Stromal cell of bone marrow (primary cell): ENCODE measurements at places on chromosomes 3 and 15.

GRCh38 chr3:155753038-155753639 lies 8.3 kb upstream of the PLCH1 start:
- DNase-seq: no peak

- DNase-seq: no peak
These were observed 32.0 kb downstream of the DNAH12 start for GRCh38 chr3:57512166-57512565.

GRCh38 chr3:111967068-111967467 lies 11.8 kb upstream of the ABHD10 start:
- DNase-seq: no peak

DNA sequence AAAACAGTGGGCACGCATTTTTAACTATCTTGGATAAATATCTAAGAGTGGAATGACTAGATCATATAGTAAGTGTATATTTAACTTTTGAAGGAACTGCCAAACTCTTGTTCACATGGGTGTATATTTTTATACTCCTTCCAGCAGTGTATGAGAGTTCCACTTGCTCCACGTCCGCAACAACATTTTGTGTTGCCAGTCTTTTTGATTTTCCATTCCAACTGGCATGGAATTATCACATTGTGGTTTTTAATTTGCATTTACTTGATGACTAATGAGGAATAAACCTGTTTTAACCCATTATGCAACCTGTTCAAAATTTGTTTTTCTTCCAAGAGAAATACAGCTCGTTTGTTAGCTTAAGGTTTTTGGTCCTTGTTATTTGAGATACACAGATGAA lies 51.6 kb downstream of the ZNF621 start:
- DNase-seq: no peak

- DNase-seq: peak; percentile 98
These were observed 4.6 kb downstream of the SNUPN start for GRCh38 chr15:75620841-75621391.

DNA sequence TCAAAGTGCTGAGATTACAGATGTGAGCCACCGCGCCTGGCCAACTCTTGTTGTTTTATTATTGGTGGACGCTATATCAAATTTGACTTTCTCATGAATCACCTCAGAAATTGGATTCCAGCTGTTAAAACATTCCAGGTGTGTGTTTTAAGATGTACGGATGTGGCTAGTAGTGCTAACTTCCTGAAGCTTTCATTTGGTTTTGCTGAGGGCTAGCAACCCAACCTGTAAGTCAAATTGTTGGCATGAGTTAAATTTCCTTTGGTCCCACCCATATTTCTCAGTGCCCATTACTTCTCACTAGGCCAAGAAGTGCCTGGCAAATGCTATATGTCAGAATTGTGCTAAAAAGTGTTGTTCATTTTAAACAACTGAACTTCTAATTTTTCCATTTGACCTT lies 13.1 kb upstream of the KAT2B start:
- DNase-seq: no peak

DNA sequence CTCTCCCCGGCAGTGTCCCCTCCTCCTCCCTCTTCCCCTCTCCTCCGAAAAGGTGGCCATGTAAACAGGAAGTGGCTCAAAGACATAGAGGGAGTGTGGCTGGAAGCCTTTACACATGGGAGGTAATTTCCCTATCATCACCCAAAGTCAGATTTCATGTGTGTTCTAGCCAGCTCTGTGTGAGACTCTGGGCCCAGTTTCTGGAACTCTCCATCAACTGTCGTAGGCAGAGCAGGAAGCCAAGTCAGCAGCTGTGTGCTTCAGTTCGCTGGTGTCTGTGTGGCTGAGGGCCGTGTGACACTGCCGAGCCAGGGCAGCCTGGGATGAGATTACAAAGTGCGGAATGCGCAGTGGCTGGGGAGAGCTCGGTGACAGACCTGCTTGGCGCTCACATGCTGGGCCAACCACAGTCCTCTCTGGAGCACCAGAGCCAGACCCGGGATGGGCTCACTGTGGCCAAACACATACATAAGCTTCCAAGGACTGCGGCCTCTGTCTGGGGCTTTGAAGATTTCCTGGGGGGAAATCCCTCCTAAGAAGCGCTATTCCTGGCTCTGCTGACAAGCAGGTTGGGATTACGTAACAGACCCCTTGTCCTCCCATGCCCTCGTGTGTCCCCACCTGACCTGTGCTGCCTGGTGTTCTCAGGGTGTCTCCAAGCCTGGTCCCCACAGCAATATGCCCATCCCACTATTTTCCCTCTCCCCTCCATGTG lies 50.7 kb downstream of the UMPS start:
- peak; percentile 57 for DNase-seq

DNA sequence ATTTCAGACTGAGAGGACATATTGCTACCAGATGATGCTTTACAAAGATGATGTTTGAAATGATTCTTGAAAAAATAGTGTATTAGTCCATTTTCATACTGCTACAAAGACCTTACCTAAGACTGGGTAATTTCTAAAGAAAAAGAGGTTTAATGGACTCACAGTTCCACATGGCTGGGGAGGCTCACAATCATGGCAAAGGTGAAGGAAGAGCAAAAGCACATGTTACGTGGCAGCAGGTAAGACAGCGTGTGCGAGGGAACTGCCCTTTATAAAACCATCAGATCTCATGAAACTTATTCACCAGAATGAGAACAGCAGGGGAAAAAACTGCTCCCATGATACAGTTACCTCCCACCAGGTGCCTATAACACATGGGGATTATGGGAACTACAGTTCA lies 658.4 kb upstream of the CFAP20DC start:
- no peak for DNase-seq

- no peak for DNase-seq
These were observed 110.2 kb downstream of the RORA start for GRCh38 chr15:61118885-61119284.

DNA sequence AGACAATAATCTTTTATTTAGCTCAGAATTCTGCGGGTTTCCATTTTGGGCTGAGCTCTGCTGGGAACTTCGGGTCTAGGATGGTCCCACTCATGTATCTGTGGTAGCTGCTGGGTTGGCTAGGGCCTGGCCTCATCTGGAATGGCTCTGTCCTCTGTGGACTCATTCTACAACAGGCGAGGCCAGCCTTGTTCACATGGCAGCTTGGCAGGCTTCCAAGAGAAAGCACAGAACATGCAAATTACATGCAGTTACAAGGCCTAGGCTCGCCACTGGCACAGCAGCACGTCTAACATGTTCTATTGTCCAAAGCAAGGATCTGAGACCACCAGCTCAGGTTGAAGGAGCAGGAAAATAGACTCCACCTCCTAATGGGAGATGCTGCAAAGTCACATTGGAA lies 431.4 kb downstream of the PDCD6IP start:
- DNase-seq: no peak

DNA sequence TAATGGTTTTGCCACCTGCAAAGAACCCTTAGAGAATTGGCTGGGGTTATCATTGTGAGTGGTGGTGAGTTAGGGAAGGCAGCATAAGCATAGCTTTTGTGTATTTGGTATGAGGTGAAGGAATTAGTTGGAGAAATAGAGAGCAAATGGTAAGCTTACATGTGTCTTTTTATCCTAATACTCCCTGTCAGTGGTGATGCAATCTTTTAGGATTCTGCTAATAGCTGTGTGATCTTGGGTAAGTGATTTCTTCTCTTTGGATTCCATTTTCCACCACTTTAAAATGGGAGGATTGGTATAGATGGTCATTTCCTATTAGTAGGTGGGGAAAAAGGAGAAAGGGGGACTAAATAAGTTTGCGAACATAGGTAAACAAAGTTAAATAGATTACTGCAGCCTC lies 30.9 kb downstream of the PIAS1 start:
- no peak for DNase-seq

- no peak for DNase-seq
These were observed 56.1 kb downstream of the SLCO3A1 start for GRCh38 chr15:91909574-91909973.

GRCh38 chr3:88180398-88180999 lies 30.7 kb downstream of the C3orf38 start:
- DNase-seq: peak; percentile 42

GRCh38 chr3:36707623-36708409 lies 56.5 kb downstream of the DCLK3 start:
- DNase-seq: peak; percentile 46

GRCh38 chr15:20346082-20346805 lies 195.4 kb downstream of the GOLGA6L6 start:
- DNase-seq: no peak

DNA sequence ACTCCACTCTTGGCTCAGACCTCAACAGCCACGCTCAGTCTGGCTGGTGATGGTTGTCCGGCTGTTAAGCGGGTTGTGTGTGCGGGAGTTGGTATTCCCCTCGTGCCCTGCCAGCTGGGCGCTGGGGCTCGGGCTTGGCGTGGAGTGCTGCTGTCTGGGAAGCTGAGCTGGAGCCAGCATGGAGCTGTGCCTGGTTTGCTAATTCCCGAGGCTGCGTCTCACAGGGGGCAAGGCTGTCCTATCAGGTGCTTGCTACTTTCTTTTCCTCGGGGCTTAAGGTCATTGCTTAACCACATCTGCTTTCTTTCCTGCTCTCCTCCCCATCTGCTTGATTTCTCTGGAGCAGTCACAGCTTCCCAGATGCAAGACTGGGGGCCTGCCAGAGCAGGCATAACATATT lies 29.9 kb downstream of the PDIA5 start:
- DNase-seq: no peak

- no peak for DNase-seq
These were observed 27.8 kb downstream of the DUSP7 start for GRCh38 chr3:52028572-52028971.

DNA sequence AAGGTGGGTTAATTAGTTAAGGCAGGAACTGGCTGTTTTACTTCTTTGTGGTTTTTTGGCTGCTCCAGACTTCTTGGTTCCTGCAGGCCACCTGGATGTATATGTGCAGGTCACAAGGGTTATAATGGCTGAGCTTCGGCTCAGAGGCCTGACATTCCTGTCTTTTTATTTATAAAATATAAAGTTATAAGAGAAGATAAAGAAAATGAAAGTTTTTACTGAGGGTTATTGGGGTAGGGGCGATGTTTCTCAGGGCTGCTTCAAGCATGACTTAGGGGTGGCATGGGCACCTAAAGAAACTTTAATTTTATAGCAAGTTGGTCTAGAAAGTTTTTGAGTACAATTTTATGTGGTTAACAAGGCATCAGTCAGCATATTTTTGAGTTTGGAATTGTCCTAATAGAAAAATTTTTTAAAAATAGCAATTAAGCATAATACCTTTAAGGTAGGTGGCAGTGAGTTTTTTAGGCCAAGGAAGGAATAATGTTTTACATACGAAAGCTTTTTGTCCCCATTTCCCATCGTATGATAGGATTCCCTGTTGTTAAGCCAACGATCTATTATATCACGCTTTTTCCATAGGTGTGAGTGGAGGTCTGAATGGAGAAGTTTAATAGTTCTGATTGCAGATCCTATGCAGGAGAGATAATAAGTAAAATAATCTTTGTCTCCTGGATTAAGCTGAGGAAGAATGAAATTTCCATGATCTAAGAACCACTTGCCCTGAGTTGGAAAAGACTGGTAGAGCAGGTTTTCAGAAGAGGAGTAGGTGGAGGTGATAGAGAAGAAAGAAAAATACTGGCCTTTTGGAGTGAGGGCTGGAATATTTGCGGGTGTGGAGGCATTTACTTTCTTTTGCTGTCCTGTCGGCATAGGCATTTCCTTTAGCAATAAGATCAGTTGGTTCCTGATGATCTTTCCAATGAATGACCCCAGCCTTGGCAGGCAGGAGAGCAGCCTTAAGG lies 10.1 kb downstream of the STRIT1 start:
- DNase-seq: no peak

DNA sequence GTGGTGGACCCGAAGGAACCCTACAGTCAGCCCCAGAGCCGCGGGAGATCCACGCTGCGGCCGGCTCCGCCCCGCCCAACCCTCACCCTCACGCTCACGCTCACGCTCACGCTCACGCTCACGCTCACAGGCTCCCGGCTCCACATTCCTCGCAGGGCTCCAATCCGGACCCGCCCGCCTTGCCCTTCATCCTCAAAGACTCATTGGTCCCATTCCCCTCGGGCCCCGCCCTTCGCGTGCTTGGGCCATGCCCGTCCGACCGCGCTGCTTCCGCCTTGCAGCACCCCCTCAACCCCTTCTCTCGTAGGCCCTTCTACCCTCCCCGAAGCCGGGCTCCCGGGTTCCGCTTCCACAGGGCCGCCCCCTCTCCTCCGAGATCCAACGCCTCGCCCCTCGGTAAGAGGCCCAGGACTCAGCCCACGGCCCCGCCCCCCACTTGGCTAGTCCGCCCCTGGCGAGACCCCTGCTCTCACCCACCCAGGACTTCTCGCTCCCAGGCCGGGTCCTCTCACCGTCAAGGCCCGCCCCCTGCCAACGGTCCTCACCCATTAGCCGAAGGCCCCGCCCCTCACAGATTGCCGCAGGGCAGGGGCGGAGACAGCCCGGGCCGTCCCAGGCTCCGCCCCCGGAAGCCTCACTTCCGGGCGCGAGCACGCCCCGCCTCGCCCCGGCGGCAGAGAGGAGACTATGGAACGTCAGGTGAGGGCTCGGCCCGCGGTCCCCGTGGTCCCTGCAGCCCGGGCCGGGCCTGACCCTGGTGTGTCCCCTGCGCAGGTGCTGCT lies at the start of gene APEH:
TSS of gene APEH (plus strand) at position 637 of the 782 bp plus-strand sequence. CDS start at position 688, 51 bp downstream.
- DNase-seq: peak; percentile 94

DNA sequence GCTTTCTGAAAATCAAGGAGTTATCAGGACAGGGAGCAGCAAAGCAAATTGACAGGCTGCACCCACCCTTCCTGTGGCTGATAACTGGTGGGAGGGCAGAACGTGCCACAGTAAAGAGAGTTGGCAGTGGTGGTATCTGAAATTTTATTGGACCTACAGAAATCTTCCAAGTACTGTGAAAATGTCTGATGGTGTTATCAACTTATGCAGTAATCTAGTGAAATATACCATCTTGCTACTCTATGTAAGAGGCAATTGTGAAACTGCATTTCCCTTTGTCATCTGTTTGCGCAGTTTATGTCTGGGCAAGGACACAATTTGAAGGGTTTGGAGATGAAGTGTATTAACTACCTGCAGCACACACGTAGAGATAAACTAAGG lies 1.5 kb downstream of the PLCL2 start:
- no peak for DNase-seq

DNA sequence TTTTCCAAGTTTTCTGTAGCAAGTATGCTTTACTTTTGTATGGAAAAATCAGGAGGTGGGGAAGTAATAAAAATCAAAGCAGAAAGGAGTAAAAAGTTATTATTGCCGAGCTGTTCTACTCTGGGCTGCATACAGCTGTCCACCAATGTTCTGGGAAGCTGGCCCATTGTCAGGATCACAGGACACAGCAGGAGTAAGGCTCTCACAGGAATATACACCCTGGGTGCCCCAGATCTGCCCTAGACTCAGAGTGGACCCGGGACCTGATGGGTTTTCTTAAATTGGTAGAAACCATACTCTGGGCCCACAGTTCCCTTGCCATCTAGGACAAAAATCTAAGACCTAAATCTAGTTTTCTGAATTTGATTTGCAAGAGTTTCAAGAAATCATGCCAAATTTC lies 60.4 kb downstream of the TNIK start:
- no peak for DNase-seq

DNA sequence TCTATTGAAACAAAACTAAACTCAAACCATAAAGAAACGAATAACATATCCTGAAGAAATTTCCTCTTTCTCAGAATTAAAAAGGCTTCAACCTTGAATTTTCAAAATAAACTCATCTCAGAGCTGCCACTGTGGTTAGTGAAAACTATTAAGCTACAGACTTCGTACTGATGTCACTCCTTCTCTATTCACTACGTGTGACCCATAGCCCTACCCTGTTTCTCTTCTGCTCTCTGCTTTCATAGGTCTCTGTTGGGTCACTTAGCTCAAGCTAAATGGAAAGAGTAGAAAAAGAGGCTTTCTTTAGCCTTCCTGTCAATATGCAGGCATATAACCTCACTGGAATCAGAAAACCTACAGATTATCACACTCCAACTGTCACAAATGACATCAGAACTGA lies 126.6 kb upstream of the MME start:
- no peak for DNase-seq

- no peak for DNase-seq
These were observed 97.8 kb upstream of the SPRED1 start for GRCh38 chr15:38154837-38155236.
